SJCRH30 (cell line): ENCODE measurements at places on chromosomes 3 and 15. TPM values are rescaled to one million over a fixed set of nuclear protein-coding genes. Genes with fewer than 3 reads are reported as not detected.
A peak's percentile ranks its signal among the peaks of the same experiment; 100 is the strongest.

Gene GABRB3
- 5.2 and 6.1 TPM in 2 replicates for total RNA-seq

DNA sequence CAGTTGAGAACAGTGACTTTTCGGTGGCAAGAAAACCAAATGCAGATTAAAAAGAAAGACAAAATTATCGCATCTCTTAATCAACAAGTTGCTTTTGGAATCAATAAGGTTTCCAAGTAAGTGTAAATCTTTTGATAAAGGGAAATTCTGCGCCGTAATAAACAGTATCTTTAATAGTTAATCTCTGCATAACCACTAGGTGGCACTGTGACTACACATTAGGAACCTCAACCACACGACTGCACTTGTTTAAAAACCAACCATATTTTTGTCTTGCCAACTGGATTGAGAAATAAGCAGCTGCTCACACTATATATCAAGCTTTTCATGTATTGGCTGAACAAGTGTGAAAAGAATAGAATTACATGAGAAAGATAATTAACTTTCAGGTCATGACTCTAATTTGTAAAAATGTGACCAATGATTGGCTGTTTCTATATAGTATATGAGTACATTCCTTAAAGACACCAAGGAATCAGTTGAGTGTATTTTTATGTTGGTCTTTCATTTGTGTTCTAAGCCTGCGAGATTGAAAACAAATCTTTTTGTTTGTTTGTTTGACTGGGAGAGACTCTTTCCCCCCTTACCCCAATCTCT lies 72.7 kb downstream of the DZIP3 start:
- no peaks in the 10 kb centered on the region for H3K4me1 ChIP-seq
- peaks cover 16% of the 10 kb centered on the region; the same call in 1 of the 2 replicates for H3K36me3 ChIP-seq
- no peak overlapping the region for H3K4me3 ChIP-seq
- DNase-seq: peak; percentile 22

DNA sequence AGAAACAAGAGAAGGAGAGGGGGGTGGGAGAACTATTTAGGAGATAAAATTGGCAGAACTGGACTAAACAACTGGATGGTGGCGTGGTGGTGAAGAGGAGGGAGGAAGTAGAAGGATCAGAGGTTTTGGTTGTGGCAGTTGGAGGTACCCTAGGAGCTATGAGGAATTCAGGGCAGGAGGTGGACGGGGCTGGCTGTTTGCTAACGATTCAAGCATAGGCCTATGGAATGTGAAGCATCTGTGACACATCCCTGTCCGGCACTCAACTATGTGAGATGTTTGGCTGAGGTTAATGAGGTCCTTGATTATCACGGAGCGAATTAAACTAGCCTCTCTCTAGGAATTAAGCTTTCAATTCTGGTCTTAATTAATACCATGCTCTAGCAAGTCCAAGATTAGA lies 13.5 kb downstream of the TARS3 start:
- H3K27me3 ChIP-seq: no peaks in the 10 kb centered on the region
- peaks cover 25% of the 10 kb centered on the region for H3K36me3 ChIP-seq
- peak; percentile 14 for DNase-seq

DNA sequence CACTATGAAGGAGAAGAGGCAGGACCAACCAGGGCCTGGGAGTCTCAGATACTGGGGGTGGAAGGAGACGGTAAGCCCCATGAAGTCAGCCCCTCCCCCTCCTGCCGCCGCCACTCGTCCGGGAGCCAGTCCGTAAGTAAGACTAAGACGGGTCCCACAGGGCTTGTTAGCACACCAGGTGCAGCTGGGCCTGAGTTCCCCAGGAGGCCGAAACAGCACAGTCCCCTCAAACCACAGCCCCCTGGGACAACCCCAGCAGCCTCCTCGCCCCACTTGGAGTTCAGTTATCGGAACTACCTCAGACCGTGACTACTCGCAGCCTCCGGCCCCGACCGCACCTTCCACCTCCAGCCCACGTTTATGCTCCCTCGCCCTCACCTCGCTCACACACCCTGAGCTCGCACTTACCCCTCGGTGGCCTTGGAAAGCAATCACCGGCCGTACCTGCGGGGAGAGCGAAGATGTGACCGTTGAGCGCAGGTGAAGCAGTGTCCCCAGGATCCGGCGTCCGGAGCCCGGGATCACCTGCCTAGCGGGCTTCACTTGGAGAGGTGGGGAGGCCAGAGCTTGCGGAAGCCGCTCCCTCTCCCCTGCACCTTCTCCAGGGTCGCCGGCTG lies 557 bp downstream of the ELL3 start:
- H3K4me1 ChIP-seq: no peaks in the 10 kb centered on the region
- H3K4me3 ChIP-seq: no peak overlapping the region
- no peak overlapping the region for H3K27ac ChIP-seq
- DNase-seq: no peak
- H3K27me3 ChIP-seq: no peaks in the 10 kb centered on the region
- H3K36me3 ChIP-seq: peaks cover 20% of the 10 kb centered on the region

Gene CD80
- 0.12 TPM in 1 of 2 replicates, not detected in the other for total RNA-seq

DNA sequence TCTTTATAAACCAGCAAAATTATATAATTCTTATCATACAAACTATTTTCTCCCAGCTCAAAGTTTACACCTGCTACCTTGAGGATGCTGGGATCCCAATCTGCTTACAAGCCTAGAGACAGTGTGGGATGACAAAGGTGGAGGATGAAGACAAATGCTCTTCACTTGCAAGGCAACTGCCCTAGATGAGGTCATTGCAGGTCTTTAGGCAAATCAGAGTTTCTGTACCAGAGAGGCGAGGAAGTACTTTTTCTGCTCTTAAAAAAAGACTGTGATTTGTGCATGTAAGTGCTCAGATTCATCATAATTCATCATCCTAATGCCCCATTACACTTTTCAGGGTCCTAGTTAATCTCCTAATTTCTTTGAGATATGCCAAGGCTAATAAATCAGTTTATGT lies 376.1 kb downstream of the ZPLD1 start:
- no peak overlapping the region for H3K27ac ChIP-seq
- no peak for DNase-seq
- no peak overlapping the region for H3K4me3 ChIP-seq
- H3K36me3 ChIP-seq: no peaks in the 10 kb centered on the region
- H3K27me3 ChIP-seq: no peaks in the 10 kb centered on the region; the same call in 1 of the 2 replicates

Gene PATL2
- 0.20 TPM in 1 of 2 replicates, not detected in the other for total RNA-seq

DNA sequence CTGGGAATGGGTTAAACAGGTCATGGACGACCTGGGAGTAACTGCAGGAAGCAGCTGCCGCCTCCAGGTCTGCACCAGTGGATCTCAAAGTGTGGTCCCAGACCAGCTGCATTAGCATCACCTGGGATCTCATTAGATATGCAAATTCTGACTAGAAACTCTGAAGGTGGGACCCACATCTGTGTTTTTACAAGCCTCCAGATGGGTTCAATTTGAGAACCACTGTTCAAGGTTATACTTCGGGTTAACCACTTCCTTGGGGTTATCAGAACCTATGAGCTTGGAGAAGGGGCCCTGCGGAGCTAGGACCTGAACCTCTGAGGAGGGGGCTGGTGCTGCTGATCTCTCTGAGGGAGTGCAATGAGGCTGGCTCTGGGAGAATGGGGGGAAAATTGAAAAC lies 324.8 kb upstream of the CTDSPL start:
- H3K27ac ChIP-seq: no peak overlapping the region
- no peak overlapping the region for H3K4me3 ChIP-seq
- H3K36me3 ChIP-seq: no peaks in the 10 kb centered on the region
- H3K27me3 ChIP-seq: no peaks in the 10 kb centered on the region

Gene NTRK3
- 7.6 and 10.3 TPM in 2 replicates for total RNA-seq

DNA sequence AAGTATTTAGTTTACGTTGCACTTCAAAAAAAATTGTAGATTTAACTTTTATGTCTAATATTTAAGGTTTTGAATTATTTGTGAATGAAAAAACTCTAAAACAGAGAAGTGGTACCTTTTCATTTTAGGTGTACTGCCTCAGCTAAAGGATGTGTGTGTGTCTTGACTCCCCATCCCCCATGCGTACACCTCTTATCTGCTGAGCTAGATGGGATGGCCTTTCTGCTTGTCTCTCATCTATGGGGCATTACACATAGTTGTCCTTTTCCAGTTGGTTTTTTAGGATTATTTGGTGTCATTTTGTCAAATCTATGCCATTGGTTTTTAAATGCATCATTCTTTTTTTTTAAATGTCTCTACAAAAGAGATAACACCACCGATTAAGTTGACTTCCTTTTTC lies 110.9 kb downstream of the FNDC3B start:
- no peak overlapping the region for H3K4me3 ChIP-seq
- H3K4me1 ChIP-seq: peaks cover 34% of the 10 kb centered on the region
- H3K36me3 ChIP-seq: 0 out of 2 replicates have a peak, but pooled peaks cover 2% of the 10 kb centered on the region
- H3K27me3 ChIP-seq: no peaks in the 10 kb centered on the region

DNA sequence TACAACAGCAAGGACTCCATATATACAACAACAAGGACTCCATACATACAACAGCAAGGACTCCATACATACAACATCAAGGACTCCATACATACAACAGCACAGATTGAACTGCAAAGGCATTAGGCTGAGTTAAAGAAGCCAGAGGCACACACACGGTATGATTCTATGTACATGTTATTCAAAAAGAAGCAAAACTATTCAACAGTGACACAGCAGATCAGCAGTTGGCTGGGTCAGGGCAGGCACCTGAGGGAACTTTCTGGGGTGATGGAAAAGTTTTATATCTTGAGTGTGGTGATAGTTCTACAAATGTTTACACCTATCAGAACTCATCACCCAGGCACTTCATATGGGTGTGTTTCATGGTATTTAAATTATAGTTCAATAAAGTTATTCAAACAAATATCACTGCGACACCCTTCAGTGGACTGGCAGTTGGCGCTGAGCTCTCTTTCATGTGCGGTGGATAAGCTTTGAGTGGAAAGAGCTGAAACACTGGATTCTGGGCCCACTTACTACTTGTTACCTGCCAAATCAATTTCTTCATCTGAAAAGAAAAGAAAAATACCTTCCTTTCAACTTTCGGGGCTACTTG lies 28.0 kb downstream of the RFTN1 start:
- no peaks in the 10 kb centered on the region for H3K27me3 ChIP-seq
- H3K4me3 ChIP-seq: no peak overlapping the region
- peaks cover 26% of the 10 kb centered on the region for H3K4me1 ChIP-seq
- no peak for DNase-seq

- peaks cover 11% of the 10 kb centered on the region for H3K4me1 ChIP-seq
- no peaks in the 10 kb centered on the region for H3K36me3 ChIP-seq
- H3K27me3 ChIP-seq: no peaks in the 10 kb centered on the region
- H3K4me3 ChIP-seq: no peak overlapping the region
- DNase-seq: peak; percentile 76
- H3K27ac ChIP-seq: peak overlapping the region; percentile 57
Measured at GRCh38 chr15:82894971-82895520, 57.5 kb downstream of the HOMER2 start.

DNA sequence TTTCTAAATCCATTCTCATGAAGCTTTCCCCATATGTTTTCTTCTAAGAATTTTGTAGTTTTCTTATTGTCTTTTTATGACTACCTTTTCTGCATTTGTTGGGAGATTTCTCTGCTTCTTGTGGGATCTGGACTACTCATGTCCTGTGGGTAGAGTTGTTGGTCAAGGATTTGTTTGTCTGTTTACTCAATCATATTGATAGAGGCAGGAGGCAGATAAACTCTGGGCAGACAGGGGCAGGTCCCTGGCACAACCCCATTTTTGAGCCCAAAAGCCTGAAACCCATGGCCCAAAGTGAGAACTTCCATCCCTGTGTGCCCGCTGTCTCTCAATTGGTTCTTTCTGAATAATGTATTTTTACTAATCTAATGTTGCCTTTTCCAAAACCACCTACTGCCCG lies 12.3 kb downstream of the PGBD4 start:
- H3K4me3 ChIP-seq: no peak overlapping the region
- H3K27ac ChIP-seq: no peak overlapping the region
- no peaks in the 10 kb centered on the region for H3K27me3 ChIP-seq
- H3K4me1 ChIP-seq: peaks cover 2% of the 10 kb centered on the region
